ENCODE measurements at places on chromosomes 11 and 22. TPM values are rescaled to one million over a fixed set of nuclear protein-coding genes. Genes with fewer than 3 reads are reported as not detected.

GRCh38 chr11:5298451-5298850 is 3.3 kb downstream of the OR51B4 start:
- DNase-seq = no peak

- DNase-seq = no peak
Measured at GRCh38 chr22:20253161-20253560, 15.0 kb downstream of the RTN4R start.

GRCh38 chr22:21026783-21027692 is 5.3 kb downstream of the SLC7A4 start:
- no peak for DNase-seq

- no peak for DNase-seq
Measured at GRCh38 chr22:50568626-50569025, 5.9 kb upstream of the SYCE3 start.

DNA sequence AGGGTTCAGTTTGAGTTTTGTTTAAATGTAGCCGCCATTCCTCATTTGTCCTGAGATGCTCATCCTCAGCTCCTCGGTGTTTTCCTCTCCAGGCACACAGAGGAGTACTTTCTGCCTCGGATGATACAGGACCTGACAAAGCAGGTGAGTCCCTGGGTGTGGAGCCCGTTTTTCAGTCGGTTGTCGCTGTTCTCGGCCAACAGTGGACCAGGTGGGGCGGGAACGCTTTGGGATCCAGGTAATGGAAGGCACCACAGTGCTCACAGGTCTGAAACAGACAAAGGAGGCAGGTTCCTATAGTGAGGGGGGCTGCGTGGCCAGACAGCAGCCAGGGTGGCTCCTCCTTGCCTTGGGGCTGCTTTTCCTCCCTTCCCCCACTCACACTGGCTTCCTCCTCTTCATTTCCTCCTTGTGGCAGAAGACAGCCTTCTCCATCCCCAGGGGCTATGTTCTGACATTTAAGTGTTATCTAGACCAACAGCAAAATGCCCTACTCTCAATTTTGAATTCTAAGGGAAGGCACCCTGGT is 19.4 kb downstream of the NADSYN1 start:
- DNase-seq = no peak

GRCh38 chr22:36538529-36538928 is 9.6 kb upstream of the EIF3D start:
- DNase-seq = no peak

DNA sequence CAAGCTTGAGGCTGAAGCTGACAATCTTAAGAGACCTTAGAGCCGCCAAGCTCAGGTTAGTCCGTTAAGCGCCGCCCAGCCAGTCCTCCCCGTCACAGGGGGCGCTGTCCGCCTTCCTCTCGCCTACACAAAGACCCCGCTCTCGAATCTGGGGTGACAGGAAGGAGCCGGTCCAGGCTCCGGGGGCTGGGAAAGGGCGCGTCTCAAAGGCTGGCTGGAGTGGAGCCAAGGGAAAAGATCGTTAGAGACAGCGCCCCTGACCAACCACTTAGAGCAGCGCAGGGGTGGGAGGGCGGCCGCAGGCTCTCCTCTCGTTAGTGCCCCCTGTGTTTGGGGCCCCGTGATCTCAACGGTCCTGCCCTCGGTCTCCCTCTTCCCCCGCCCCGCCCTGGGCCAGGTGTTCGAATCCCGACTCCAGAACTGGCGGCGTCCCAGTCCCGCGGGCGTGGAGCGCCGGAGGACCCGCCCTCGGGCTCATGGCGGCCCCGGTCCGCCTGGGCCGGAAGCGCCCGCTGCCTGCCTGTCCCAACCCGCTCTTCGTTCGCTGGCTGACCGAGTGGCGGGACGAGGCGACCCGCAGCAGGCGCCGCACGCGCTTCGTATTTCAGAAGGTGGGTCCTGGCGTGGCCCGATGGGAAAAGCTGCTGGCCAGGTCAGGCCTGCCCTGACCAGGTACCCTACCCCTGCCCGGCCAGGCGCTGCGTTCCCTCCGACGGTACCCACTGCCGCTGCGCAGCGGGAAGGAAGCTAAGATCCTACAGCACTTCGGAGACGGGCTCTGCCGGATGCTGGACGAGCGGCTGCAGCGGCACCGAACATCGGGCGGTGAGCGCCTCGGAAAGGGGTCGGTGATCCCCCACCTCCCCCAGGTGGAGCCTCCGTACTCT is at the start of gene MUS81:
MUS81 (plus strand) TSS at position 156 of the 887 bp plus-strand sequence; CDS start at position 477, 321 bp downstream.
- DNase-seq = peak; percentile 97

DNA sequence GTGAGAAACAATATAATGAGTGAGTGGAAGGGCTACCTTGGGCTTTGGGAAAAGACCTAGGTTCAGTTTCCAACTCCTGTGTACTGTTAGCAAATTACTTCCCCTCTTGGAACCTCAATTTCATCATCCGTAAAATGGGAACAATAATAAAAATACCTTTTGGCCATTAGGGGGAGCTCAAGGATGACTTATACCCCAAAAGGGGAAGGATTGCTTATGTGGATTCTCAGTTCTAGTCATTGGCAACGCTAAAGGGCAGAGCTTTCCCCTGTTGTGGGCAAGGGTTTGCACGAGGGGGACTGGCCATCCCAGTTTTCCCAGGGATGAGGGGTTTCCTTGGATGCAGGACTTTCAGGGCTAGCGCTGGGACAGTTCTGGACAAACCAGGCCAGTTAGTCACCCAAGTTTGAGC is 3.1 kb upstream of the COMMD9 start:
- DNase-seq = peak; percentile 47

Gene NPAS4
- 0.65 TPM for total RNA-seq

GRCh38 chr11:35304386-35304775 is 115.0 kb downstream of the SLC1A2 start:
- DNase-seq = no peak

Gene MUC6
- total RNA-seq = not detected

Gene SAA2
- total RNA-seq = not detected

DNA sequence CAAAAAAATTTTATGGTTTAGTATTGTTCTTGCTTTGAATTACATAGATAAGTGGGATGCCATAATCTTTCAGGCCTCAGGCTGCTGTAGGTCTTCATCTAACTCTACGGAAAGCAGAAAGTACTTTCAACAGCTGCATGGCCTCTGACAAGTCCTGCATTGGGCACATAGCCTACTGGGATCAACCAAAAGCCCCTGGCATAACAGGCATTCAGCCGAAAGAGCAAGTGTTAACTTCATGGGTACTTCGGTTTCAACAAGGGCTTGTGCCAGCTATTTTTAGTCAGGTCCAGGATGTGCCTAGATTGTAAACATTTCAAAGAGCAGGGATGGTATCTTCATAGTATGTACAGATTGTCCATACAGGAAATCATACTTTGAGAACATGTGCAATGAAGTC is 3.1 kb downstream of the SLN start:
- DNase-seq = no peak

- DNase-seq = no peak
Measured at GRCh38 chr11:77749232-77749631, 71.3 kb downstream of the RSF1 start.

DNA sequence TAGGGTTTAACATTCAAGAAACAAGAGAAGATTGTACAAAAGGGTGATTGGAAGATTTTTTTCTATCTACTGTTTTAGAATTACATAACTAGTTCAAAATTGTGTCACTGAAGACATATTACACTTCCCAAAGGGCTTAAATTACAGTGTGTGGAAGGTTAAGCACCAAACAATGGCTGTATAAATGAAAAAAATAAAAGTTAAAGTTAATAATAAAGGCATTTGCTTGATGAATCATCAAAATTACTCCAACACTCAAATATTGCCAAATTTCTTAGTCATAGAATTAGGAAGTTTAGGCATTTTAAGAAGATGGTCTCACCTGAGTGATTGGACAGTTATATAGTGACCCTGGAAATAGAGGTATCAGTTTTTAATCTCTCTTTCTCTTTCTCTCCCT is 227.6 kb upstream of the CARD18 start:
- no peak for DNase-seq

Gene GAL3ST1
- 10.1 TPM for total RNA-seq

DNA sequence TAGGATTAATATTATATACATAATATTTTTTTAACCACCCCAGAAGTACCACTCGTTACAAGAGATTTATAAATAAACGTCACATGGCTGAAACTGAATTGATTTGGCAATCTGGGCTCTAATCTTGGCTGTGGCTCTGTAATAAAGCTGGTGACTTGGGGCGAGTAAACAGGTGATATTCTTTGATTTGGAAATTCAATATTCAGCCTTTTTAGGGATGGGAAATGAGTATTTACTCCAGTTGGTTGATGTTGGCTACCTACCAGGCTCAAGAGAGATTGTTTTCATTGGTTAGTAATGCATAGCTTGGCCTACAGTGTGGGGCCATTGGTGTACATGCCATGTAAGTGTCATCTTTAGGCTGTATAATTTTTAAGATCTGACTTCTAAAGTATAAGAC is 117.7 kb upstream of the SORL1-AS1 start:
- no peak for DNase-seq

Gene AGBL2
- 3.7 TPM for total RNA-seq

DNA sequence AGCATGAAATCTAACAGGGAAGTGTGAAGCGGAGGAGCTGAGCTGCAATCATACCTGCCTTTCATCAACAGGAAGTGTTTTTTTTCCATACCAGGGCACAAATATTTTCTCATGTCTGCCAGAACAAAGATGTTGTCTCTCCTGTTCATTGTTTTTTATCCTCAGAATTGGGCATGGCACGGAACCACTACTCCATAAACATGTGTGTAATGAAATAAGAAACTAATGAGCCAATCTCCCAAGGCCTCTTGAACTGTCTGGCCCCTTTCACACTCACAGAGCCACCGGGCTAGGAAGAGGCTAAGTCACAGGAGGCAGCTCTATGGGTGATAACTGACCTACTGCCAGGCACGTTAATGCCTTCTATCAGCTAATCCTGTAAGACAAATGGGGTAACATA is 124.4 kb downstream of the ETS1 start:
- peak; percentile 35 for DNase-seq

DNA sequence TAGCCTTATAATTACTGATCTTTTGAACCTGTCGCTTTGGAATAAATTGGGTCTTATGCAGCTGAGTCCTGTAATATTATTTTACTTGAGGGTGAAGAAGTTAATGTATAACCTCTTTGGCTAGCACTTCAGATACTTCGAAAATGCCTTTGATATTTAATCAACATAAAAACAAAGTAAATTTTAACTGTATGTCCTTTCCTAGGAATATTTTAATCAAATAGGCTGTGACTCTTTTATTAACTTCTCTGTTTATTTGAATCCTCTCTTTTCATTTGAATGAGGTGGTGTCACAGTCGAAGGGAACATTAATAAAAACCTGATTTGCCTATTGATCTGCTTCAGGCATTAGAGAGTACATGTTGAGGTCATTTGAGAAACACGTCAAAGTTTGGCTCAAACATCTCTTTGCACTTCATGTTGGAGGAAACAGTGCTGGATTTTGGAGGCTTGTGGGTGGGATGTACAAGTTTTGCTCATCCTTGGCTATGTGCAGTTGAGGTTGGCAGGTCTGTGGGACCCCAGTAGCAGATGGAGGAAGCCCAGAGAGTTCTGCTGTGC is 143.6 kb downstream of the NCAM1 start:
- no peak for DNase-seq

Gene OR5A1
- total RNA-seq = 0.06 TPM

Gene PATE2
- total RNA-seq = not detected

GRCh38 chr11:93063086-93063485 is 93.6 kb downstream of the MTNR1B start:
- DNase-seq = no peak

DNA sequence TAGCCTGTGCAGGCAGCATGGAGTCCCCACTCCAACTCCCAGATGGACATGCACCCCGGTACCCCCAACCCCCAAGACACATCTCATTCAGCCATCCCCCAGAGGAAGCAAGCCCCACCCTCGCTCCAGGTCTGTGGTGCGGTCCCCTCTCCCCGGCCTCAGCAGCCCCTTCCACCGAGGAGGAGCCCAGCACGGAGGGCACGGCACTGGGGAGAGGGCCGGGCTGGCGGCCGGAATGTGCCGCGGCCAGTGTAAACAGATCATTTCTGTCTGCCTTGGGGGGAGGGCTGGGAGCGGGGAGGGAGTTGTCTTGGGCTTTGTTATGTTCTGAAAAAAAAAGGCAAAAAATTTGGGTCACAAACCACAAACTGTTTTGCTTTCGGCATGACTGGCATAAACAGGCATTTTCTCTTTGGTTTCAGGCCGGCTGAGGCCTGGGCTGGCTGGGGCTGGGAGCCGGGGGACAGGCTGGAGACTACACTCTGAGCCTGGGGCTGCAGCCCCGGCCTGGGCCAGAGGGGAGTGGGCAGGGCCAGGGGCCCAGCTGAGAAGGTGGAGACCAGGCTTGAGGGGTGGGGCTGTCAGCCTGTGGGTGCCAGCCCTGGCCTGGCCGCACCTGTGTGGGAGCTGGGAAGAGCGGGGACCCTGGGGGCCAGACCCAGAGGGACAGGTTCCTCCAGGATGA is 16.8 kb downstream of the IGF2 start:
- no peak for DNase-seq

Gene ME3
- total RNA-seq = 49.6 TPM

DNA sequence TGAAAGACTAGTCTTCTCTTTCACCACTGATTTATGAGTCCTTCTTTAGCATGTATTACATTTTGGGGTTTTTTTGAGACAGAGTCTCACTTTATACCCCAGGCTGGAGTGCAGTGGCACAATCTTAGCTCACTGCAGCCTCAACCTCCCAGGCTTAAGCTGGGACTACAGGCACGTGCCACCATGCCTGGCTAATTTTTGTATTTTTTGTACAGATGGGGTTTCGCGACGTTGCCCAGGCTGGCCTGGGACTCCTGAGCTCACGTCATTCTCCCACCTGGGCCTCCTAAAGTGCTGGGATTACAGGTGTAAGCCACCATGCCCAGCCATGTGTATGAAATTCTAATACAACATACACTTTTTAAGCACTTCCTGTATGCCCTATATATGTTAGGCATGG is 26.3 kb upstream of the CXCR5 start:
- no peak for DNase-seq

DNA sequence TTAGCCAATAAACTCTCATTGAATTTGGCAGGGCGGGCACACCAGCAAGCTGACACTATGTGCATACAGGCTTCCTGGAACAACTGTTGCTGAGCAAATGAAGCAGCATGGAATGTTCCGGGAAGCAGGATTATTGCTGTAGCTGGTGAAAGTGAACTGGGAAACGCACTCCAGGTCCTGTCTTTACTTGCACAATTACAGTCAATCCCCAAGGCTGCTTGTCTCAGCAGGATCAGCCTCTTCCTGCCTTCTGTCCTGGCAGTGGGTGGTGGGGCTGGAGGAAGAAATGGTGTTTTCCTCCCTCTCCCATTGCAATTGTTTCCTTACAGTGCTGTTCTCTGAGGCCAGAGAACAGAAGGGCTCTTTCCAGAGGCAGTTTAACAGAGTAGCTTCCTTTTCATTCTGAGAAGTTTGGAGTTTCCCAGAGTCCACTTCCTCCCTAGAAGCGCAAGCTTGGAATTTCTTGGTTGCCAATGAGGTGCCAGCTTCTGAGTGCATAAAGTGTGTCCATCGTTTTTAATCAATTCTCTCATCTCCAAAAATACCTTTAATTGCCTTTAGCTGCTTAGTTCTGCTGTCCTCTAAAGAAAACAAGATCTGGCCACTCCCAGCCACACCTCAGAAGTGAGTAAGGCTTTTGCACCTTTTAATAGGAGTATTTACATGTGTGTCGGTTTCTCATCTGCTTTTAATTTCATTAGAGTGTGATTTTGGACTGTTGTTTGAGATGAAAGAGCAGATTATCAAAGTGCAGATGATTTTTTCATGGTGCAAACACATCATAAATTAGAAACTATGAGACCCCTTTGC is 19.9 kb downstream of the CD44 start:
- no peak for DNase-seq

- no peak for DNase-seq
Measured at GRCh38 chr11:75505916-75506692, 19.6 kb downstream of the GDPD5 start.

- DNase-seq = no peak
Measured at GRCh38 chr11:71386202-71386601, 62.0 kb downstream of the DHCR7 start.

Gene ANO5
- total RNA-seq = 9.9 TPM

GRCh38 chr11:95111923-95112540 is 22.4 kb downstream of the ENDOD1 start:
- DNase-seq = peak; percentile 11
